Large intestine (tissue), 12 donors: ENCODE measurements at places on chromosomes 7 and 10. TPM values are rescaled to one million over a fixed set of nuclear protein-coding genes. Genes with fewer than 3 reads are reported as not detected.

DNA sequence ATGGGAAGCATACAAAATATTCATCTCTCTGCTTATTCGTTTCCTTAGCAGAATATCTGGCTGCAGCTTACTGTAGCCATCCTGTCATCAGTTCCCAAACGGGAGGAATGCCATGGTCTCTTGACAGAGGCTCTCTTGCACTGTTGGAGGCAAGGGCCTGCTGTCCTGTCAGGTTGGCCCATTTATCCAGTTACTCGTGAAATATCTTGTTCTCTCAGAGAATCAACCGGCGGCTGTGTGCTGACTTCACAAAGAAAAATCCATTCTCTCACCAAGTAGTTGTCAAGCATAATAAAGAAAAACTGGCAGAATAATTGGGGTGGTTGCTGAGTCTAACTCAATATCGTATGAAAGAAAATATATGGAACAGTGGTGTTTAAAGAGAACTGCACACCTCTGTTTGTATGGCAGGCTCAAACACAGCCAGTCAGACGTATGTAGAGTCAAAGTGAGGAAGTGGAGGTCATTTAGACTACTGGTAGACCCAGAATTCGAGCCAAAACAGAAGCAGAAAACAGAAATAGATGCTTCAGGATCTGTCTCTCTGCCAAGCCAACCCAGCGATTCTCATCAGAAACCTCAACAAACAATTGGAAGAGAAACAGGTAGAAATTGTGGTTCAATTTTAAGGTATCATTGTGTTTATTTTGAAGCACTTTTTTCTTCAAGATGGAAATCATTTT lies 349.2 kb upstream of the PRKCQ start:
- DNase-seq, result no peak

- peak; percentile 31 for DNase-seq
These were observed 53.1 kb upstream of the KDM7A start for GRCh38 chr7:140229591-140230515.

Gene MRLN
- polyA plus RNA-seq, result 0.33 TPM

- DNase-seq, result no peak
These were observed 688 bp downstream of the ORAI2 start for GRCh38 chr7:102434039-102434486.
